ENCODE measurements at places on chromosomes 7 and 10.

DNA sequence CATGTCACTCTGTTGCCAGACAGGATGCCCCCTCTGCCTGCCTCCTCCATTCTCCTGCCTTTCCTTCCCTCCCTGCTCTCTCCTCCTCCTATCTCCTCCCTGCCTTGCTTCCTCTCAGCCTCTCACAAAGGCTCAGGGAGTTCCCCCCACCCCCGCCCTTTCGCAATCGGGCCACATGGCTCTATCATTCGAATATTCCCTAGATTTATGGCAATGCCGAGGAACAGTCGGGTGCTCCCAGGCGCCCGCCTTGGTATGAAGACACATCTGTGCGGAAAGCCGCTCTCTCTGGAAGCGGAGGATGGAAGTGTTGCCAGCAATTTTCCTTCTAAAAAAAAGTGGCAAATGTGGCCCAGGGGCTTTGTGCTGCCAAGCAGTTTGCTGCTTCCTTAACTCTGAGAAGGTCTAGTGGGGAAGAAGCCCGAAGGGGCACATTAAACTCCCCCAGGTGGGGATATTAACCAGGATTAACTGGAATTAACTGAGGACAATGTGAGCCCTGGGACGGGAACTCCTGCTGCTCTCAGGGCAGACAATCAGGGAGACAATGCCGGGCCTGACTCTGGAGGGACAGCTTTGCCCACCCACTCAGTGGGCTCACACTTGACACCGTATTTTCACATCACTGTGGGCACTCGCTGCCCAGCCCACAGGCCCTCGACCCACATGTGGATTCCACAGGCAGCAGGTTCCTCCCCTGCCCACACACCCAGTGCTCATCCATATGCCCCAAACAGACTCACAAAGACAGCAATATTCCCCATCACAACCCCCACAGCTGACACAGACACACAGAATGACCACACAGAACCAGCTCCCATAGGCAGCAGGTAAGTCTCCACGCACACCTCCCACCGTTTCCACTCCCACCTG lies 88.4 kb upstream of the SMNDC1 start:
- no peak for DNase-seq

- no peak for DNase-seq
These were observed 52.9 kb upstream of the NCAPG2 start for GRCh38 chr7:158757404-158757989.

- DNase-seq, result no peak
These were observed 31.6 kb upstream of the ZNF488 start for GRCh38 chr10:47415520-47416304.

DNA sequence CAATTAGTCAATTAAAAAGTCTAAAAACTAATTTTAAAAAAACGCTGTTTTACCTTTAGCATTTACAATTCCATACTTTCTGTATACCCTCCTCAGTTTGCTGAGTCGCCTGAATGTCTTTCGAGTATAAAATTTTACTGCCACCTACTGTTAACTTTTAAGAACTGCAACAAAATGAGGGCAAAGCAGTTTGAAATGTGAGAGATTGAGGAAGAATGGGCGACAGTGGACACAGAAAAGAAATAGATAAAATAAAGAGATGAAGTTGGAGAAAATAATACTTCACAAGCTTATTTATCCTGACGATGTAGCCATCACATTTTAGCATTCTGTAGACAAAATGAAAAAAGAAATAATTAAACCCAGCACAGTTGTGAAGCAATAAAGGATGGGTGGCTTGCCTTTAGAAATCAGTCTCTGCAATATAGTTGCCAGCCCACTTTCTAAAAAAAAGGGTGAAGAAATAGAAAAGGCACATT lies 110.8 kb upstream of the PTN start:
- no peak for DNase-seq

- DNase-seq, result no peak
These were observed 36.1 kb downstream of the NET1 start for GRCh38 chr10:5448333-5449001.

DNA sequence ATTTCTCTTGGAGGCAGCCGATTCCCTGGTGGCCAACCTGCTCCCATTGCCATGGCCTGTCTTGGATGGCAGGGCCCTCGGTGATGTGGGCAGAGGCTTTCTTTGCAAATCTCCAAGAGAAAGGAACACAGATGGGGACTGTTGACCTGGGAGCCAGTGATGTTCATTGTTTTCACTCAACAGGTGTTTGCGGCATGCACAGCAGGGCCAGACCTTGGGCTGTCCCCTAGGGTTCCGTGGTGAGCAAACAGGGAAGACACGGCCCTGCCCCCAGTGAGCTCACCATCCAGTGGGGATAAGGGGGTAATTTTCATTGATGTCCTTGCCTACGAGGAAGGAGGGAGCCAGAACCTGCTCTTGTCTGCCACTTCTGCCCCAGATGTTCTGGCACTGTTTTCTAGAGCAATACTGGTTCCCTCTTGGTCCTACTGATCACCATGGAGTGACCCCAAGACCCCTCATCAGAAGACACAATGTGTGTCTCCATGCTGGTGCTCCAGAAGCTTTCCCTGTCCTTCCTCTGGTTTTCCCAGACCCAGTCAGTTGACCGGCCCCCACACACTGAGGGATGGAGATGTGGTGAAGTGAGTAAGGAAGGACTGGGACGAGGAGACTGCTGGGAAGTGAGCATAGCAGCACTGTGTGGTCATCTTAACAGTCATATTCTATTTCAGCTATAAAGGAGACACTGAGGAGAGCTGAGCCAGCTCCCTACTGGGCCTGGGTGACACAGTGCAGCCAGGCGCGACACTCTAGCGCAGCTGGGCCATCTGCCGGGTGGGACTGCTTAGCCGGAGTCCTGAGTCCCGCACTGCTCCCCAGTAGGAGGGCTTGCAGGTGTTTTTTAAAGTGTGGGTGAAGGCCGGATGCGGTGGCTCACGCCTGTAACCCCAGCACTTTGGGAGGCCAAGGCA lies 20.4 kb upstream of the FIGNL1 start:
- no peak for DNase-seq

All from stimulated activated CD4-positive, alpha-beta T cell treated with anti-CD3 and anti-CD28 coated beads, TNF-alpha, amount 100 ng/mL, for 4 hours (primary cell).